Fibroblast of skin of scalp (primary cell): ENCODE measurements at places on chromosomes 12 and 14.

GRCh38 chr14:91884664-91885063 is 17.3 kb upstream of the TC2N start:
- DNase-seq: no peak

- DNase-seq: peak; percentile 84
Measured at GRCh38 chr14:26621807-26622560, 24.2 kb upstream of the NOVA1 start.

DNA sequence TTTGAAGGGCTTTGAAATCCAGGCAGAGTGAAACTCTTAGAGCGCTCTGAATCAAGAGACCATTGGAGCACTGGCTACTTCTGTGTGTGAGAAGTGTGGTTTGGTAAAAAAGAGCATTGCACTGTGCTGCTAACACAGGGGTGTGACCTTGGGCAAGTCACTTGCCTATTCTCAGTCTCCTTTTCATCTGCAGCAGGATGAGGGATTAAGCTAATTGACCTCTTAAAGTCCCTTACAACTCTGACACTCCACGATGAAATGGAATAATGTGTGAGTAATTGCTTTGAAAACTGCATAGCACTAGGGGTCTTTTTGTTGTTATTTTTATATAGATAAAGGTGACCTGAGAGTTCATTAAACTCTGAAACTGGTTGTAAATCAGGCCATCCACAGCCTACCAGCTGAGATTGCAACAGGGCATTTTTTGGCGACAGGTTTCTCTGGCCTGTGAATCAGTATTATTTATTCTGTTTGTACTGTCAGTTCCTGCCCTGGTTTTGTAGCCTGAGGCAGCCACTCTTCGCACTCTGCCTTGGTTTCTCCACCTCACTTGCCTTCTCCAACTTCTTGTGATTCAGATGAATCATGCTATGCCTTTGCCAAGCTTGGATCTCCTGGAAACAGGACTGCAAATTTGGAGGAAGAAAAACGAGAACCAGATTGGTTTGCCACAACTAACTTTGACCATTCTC is 159.9 kb upstream of the PARP11 start:
- no peak for DNase-seq

DNA sequence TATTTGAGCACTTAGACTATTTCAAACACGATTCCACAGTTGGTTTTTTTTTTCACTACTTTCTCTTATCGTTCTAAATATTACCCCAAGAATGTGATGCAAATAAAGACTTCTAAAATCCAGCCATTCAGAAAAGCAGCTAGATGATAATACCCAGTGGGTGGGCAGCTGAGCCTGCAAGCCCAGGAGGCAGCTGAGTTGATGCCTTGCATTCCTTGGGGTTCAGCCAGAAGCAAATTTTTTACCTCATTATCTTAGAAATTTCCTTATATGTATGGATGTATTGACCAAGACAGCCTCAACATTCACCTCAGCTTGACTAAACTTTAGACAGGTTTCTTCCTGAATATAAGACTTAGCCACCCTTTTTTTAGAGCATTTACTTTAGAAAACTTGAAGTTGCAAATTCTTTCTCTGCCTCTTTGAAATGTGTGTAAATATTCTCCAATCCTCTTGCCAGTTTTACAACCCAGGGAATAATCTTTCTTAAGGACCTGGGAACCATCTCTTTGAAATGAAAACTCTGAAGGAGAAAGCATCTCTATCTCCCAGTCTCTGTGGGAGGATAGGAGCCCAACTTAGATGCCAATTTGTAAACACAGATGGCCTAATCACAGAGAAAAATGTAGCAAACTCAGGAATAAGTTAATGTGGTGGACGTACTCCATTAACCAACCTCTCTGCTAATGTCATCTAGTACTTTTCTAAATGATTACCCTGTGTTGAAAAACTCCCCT is 52.2 kb upstream of the ANP32D start:
- DNase-seq: peak; percentile 16

DNA sequence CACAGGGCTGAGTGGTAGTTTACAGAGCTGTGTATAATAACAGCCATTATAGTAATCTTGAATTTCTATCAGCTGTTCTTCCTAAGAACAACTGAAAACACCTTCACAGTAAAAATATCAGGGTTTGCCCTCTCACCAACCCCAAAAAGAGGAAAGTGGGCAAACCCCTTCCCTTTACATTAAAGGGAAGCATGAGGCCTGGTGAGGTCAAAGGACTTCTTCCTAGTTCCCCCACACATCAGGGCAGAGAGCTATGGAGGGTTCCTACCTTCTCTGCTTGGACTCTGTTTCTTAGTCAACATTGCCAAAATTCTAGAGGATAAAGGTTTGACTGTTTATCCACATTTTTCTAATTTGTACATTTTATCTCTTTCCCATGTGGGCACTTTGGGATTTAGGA is 4.4 kb upstream of the RPAP3 start:
- no peak for DNase-seq

DNA sequence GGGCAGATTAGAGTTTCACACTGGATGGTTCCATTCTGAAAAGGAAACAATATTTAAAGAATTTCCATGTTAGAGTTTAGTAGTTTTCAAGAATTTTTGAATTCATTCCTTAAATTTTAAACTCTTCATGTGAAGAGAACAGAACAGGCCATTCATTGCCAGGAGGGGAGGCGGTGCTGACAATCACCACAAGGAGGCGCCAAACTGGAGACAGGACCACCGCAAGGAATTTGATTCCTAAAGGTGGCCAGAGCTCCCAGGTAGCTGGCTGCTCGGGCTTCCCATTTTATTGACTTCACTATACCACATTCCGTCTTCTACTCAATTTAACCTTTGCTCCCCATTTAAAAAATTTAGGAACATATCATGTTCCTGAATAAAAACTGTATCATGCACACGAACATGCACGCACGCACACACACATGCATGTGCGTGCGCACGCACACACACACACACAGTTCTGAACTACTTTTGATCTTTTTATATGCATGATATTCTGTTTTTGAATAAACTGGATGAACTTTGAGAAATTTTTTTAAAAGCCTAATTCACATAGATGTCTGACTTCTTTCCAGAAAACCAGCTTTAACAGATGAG is 101.2 kb downstream of the NELL2 start:
- peak; percentile 5 for DNase-seq

- no peak for DNase-seq
Measured at GRCh38 chr14:99535908-99536778, 54.9 kb downstream of the CCNK start.

DNA sequence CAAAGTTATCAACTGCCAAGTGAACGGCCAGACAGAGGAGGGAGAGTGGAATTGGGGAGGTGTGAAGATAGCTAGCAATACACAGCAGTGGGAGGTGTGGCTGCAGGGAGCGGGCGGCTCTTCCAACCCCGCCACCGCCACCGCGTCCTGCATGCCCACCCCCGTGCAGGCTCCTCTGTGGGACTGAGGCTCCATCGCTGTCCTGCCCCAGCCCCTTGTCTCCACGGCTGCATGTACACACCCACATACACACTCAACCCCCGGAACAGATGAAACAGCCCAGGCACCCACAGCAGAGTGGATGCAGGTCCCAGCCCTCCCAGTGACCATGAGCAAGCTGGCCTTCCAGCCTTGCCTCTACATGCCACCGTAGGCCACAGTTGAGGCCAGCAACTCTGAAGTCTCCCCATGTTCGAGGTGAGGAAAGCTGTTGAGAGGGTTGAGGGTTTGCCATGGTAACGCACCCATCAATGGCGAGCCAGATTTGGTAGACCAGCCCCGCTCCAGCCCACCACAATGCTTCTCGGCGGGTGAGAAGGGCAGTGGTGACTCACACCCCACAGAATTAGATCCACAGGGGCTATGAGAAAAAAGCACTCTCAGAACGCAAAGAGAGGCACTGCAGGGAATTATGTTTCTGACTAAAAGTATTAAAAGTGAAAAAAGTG is 39.3 kb downstream of the PITPNM2 start:
- peak; percentile 67 for DNase-seq

DNA sequence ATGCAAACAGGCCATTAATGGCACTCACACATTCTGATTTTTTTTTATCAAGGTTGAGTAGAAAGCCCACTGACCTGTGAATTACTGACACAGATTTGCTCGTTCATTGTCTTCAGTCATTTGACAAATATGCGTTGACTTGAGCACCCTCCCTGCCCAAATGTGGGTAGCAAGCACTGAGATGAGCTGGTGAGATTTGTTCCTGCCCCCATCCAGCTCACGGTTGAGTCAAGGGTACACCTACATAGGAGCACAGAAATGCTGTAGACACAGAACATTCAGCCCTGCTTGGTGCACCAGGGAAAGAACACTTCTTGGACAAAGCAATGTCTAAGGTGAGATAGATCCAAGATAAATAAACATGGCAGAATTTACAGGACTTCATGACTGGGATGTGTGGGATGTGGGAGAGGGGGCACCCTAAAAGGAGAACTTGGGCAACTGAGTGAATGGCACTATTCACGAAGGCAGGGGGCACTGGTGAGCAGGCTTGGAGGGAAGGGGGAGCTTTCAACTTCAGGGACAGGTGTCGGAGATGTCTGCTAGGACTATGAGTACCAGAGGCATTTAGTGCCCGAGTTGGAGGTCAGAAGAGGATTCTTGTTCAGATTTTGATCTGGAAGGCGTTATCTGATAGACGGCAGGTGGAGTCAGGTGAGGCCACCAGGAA is 213.4 kb downstream of the VRK1 start:
- DNase-seq: no peak

- DNase-seq: peak; percentile 83
Measured at GRCh38 chr12:12786706-12787601, 1.5 kb downstream of the APOLD1 start.

DNA sequence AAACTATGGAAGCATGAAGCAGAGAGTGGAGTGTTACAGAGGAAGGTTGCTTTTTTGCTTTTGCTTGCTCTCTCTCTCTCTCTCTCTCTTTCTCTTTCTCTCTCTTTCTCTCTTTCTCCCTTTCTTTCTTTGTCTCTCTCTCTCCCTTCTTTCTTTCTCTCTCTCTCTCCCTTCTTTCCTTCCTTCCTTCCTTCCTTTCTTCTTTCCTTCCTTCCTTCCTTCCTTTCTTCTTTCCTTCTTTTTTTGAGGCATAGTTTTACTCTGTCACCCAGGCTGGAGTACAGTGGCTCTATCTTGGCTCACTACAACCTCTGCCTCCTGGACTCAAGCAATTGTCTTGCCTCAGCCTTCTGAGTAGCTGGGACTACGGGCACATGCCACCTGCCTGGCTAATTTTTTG is 7.6 kb downstream of the ARHGDIB start:
- no peak for DNase-seq
